Left renal cortex interstitium (tissue), 4 donors: ENCODE measurements at places on chromosomes 5 and 9. TPM values are rescaled to one million over a fixed set of nuclear protein-coding genes. Genes with fewer than 3 reads are reported as not detected.

- no peak for DNase-seq
Observed at GRCh38 chr9:111148052-111149017, 110.1 kb upstream of the LPAR1 start.

DNA sequence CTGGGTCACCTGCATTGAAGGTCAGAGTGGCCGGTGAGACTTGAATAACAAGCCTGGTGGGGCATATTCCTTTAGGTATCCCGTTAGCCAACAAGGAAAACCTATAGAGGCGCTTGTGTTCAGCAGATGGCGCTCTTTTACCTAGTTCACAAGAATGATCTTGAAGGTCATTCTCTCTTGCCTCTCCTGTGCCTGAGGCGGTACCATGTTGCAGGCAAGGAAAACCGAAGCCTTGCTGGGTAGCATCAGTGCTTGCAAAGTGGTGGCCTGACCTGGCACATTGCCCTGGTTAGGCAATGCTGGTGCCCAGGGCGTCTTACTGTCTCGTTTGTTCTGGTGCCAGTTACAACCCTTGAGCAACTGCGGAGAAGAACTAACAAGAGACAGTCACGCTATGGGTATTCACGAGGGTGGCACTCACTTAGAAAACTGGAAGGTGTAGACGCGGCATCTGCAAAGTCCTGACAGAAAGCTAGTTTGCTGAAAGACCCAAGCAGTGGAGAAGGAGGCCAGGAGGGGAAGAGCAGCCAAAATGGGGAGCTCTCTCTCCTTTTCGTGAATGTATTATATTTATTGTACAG lies 56.7 kb downstream of the AOPEP start:
- no peak for DNase-seq

DNA sequence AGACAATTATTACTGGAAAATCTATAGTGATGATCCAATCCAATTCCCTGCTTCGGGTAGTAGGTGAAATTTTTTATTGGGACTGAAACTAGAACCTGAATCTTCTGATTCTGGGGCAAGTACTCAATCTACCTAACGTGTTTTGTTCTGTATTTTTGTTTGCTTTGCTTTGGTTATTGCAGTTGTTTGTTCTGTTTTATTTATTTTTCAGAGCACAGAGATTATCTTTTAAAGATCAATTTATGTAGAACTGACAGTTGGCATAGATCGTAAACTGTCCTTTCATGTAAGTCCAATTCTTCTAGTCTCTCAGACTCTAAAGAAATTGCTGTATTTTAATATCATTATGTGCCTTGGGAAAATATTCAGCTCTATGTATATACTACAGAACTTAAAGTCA lies 401.6 kb downstream of the ANXA1 start:
- no peak for DNase-seq

- DNase-seq: no peak
Observed at GRCh38 chr5:151718646-151719045, 31.9 kb upstream of the SPARC start.

Gene ALDOB
- 706 TPM for polyA plus RNA-seq

Gene ADAMTS19
- polyA plus RNA-seq: 5.9 TPM

Gene CLIC3
- 0.49 TPM for polyA plus RNA-seq
